ENCODE measurements at places on chromosomes 4 and X.

DNA sequence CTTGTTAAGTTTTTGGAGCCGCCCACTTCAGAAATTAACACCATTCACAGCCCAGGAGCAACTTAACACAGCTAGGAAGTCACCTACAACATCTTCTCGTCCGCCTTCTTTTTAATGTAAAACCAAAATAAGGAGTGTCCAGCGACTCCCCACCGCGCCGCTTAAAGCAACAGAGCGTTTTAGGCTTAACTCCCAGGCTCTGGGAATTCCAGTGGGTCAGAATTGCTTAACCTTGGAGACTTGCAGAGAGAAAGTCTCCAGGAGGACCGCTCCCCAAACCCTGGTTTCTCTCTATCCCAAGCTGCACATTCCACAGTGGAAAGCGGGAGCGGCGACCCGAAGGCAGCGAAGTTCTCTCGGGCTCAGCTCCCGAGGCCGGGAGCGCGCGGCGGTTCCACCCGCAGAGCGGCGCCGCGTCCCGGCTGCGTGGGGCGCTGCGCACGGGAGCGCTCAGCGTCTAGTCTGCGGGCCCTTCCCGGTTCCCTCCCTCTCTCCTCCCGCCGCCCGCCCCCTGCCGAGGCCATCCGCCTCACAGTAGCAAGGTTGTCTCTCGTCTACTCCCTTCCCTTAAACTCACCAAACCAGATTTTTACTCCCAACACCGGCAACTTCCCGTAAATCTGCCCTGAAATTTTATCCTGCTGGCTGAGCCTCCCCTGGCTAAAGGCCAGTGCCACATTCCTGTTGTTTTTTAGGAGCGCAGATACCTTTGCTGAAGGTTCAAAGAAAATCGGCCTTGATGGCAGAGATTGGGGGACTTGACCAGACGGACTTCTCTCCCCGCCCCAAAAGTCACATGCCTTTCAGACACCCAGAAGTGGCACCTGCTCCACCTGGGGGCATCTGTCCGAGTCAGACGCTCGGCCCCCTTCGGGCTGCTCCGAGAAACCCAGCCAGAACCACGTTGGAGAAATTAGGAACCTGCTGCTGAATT is at the start of gene RBM47:
TSS of gene RBM47 (minus strand) at position 464 of the 934 bp plus-strand sequence. CDS start 190,971 bp downstream, outside the sequence.
- no peak for DNase-seq

- DNase-seq: no peak
Observed at GRCh38 chrX:70439016-70439415, 5.6 kb upstream of the DLG3 start.

DNA sequence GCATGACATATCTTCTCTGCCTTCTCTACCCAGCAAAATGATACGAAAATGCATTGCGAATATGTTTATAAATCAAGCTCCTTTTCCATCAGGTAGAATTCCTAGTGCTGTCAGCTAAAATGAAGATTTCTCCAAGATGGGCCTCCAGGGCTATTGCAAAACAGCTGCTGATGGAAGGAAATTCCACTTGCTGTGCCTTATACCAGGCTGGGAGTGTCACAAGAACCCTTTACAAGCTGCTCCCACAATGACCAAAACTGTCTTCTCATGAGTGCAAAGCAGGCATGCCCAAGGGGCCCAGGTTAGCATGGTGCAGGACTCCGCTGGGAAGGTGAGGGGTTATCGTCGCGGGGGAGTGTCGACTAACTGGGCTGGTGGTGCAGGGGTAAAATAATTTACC is 8.7 kb downstream of the HNRNPH2 start:
- DNase-seq: no peak

DNA sequence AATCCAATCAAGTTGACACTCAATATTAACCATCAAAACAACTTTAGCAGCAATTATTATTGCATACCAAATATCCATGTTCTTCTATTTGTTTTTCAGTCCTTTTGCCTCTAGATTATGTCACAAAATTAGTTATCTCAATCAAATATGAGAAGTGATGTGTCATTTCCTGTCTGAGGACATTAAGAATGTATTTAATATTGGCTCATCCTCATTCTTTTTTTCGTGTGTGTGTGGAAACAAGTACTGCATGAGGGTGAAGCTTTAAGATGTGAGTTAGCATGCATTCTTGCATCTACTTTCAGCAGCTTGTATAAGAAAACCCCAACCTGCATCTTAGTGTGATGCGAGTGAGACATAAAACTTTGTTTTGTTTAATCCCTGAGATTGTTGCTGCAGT is 301.4 kb downstream of the GRIA2 start:
- DNase-seq: no peak

GRCh38 chr4:76714226-76714625 is 183.7 kb downstream of the SOWAHB start:
- no peak for DNase-seq

- no peak for DNase-seq
Observed at GRCh38 chrX:14896273-14896672, 23.1 kb downstream of the MOSPD2 start.

- DNase-seq: no peak
Observed at GRCh38 chr4:177191586-177191985, 118.1 kb upstream of the NEIL3 start.

GRCh38 chr4:23135792-23136645 is 443.3 kb downstream of the GBA3 start:
- DNase-seq: no peak

DNA sequence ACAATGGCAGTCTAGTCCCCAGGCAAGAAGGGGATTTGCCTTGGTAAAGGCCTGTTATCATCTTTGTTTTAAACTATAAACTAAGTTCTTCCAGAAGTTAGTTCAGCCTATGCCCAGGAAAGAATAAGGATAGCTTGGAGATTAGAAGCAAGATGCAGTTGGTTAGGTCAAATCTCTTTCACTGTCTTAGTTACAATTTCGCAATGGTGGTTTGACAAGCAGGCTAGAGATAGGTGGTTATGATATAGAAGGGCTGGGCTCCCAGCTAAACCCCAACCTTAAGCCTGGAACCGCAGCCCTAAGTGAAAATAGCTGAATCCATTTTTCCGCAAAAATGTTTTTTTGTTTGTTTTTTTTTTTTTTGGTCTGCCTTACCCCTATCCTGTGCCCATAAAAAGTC is 41.8 kb upstream of the NEIL3 start:
- DNase-seq: no peak

GRCh38 chr4:174592985-174593335 is 70.7 kb upstream of the HPGD start:
- no peak for DNase-seq

DNA sequence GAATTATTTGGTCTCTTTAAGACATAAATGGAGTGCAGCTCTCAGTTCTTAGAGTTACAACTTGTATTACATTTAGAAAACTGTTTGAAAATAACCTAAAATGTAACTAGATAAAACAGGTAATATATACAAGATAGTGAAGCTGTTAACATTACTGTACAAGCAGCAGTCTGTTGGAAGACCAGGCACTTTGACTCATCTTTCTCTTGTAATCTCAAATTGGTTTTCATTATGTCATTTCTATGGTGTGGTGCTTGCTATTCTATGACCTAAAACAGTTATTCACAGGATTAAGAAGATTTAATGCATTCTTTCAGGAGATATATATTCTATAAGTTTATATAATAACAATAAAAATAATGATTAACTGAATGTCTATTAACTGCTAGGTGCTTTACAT is 282.5 kb upstream of the PITX2 start:
- no peak for DNase-seq

DNA sequence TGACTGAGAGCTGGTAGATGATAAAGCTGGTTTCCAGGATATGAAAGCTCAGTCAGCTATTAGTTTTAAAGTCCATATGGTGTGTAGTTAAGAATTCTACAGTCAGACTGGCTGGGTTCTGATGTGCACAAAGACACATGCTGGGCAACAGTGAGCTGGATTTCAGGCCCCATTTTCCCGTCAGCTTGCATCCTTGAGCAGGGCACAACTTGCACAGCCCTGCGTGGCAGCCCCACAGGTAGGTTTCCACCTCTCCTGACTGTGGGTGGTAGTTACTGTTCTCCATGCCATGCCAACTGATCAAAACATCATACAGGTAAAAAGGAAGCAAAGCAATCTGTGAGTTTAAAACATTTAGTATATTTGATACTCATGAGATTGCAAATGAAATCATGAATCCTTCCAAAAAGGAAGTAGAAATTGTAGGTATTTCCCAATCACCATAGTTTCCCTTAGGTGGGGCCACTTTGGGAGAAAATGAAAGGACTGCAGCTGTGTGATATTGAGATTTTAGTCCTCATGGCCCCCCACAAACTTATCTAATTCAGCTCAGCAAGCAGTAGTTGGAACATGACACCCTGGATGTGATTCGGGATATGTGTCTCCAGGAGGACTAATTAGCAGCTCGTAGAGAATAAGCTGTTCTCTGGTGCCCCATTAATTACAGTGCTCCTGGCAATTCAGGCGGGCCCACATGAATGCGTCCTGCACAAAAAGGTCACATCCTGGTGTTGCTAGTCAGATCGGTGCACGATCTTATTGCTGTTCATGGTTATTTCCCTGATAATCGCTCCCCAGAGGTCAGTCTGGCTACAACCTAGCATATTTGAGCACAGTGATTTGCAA is 42.4 kb upstream of the NOCT start:
- no peak for DNase-seq

- no peak for DNase-seq
Observed at GRCh38 chr4:94931626-94932025, 173.9 kb downstream of the BMPR1B start.

GRCh38 chrX:43446752-43447151 is 209.3 kb upstream of the MAOA start:
- DNase-seq: no peak

DNA sequence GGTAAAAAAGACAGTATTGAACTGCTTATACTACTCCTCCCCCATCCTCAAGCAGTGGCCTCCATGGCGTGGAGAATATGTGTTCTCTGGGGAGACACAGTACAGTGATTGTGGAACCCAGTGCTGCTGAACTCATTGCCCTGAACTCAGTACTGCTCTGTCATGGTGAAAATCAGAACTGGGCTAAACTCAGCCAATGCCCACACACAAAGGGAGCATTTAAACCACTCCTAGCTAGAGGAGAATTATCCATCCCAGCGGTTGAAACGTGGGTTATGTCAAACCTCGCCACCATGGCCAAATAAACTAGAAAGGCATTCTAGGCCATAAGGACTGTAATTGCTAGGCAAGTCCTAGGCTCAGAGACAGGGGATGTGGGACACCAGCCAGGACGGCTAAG is 131.8 kb downstream of the SPOCK3 start:
- no peak for DNase-seq

DNA sequence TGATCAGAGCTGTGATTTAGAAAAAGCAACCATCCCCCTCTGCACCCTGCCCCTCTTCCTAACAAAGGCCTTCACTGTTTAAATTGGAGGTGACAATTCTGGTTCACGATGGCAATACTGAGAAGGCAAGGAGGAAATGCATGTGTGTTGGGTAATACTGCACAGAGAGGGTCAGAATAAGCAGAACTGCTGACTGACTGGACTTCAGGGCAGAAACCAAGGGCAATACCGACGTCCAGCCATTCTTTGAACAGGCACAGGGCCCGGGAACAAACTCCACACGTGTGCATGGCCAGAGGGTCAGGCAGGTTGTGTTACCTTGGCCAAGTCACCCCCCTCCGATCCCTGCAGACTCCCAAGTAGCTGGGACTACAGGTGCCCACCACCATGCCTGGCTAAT is 6.0 kb downstream of the ACSL1 start:
- no peak for DNase-seq

DNA sequence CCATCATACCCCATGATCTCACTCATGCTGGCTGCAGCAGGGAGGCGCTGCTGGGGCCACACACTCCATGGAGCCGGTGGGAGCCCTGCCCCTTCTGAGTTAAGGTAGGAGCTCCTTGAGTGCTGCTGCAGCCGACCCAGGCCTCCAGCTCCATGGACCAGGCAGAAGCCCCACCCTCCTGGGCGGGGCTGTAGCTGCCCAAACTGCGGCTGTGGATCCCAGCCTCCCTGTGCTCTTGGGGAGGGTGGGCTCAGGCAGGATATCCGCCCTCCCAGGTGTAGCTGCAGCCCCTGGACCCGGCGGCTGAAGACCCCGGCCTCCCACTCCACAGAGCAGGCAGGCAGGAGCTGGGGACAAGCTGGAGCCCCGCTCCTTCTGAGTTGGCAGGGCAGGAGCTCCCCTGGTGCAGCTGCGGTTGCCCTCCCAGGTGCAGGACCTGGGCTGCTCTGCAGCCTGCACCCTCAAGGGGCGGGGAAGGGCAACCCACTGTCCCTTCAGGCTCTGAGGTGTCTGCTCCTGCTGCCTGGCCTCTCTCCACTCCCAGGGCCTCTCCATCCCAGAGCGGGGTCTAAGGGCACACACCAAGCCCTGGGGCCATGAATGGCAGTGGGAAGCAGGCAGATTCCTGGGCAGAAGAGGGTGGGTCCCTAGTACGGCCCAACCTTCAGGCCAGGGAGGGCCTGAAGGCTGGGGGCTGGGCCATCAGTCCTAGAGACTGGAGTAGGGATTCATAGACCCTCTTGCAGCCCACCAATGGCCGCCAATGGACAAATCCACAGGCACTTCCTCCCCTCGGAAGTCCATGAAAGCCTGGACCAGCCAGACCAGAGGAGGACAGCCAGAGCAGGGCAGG is 466.1 kb downstream of the DTHD1 start:
- DNase-seq: no peak

DNA sequence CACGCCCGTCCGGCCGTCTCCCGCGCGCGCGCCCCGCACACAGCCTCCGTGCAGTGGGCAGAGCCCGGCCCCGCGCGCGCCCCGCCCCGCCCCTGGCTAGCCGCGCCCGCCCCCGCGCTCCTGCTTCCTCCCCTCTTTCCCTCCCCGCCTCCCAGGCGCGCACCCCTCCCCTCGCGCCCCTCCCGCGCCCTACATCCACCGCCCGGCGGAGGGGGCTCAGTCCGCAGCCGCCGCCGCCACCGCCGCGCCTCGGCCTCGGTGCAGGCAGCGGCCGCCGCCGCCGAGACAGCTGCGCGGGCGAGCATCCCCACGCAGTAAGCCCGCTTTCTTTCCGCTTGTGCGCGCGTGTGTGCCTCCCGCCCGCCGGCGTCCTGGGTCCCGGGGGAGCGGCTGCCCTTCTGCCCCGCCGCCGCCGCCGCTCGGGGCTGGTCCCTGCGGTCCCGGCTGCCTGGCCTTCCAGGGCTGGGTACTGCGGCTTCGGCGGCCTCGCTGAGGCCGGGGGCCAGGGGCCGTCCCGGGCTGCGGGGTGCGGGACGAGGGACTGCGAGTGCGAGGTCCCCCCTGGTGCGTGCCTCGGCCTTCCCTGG is at the start of gene FHL1:
TSS of gene FHL1 (plus strand) at position 219 of the 587 bp plus-strand sequence.
- DNase-seq: no peak

GRCh38 chrX:133980832-133981588 is 4.4 kb downstream of the GPC3 start:
- no peak for DNase-seq

GRCh38 chr4:33780952-33781791 is 2463.1 kb downstream of the ARAP2 start:
- no peak for DNase-seq

GRCh38 chrX:139931646-139932072 is 1.2 kb downstream of the ATP11C start:
- no peak for DNase-seq

GRCh38 chrX:44071847-44072551 is 98.8 kb upstream of the NDP start:
- DNase-seq: no peak

- no peak for DNase-seq
Observed at GRCh38 chrX:133639726-133640125, 224.4 kb upstream of the GPC4 start.

- no peak for DNase-seq
Observed at GRCh38 chrX:13836575-13836974, 19.7 kb upstream of the GPM6B start.

GRCh38 chrX:83512111-83512510 is 4.0 kb downstream of the POU3F4 start:
- DNase-seq: no peak
